ENCODE measurements at places on chromosomes 3 and 15. TPM values are rescaled to one million over a fixed set of nuclear protein-coding genes. Genes with fewer than 3 reads are reported as not detected.

GRCh38 chr3:171458864-171459136 is 1.4 kb downstream of the TNIK start:
- peak overlapping the region; percentile 46 for H3K27ac ChIP-seq
- no peaks in the 10 kb centered on the region for H3K4me1 ChIP-seq
- peak overlapping the region; percentile 64 for H3K4me3 ChIP-seq
- no peaks in the 10 kb centered on the region for H3K36me3 ChIP-seq
- DNase-seq = no peak

GRCh38 chr3:134614955-134615354 is 35.9 kb downstream of the KY start:
- H3K4me1 ChIP-seq = no peaks in the 10 kb centered on the region
- DNase-seq = no peak
- no peaks in the 10 kb centered on the region for H3K27me3 ChIP-seq

The PARP15 gene
- 2.9 TPM for total RNA-seq

GRCh38 chr15:58629625-58630024 is 119.9 kb downstream of the ADAM10 start:
- H3K27me3 ChIP-seq = no peaks in the 10 kb centered on the region
- no peaks in the 10 kb centered on the region for H3K36me3 ChIP-seq
- no peaks in the 10 kb centered on the region for H3K4me1 ChIP-seq
- no peak overlapping the region for H3K27ac ChIP-seq
- H3K4me3 ChIP-seq = no peak overlapping the region
- no peak for DNase-seq

DNA sequence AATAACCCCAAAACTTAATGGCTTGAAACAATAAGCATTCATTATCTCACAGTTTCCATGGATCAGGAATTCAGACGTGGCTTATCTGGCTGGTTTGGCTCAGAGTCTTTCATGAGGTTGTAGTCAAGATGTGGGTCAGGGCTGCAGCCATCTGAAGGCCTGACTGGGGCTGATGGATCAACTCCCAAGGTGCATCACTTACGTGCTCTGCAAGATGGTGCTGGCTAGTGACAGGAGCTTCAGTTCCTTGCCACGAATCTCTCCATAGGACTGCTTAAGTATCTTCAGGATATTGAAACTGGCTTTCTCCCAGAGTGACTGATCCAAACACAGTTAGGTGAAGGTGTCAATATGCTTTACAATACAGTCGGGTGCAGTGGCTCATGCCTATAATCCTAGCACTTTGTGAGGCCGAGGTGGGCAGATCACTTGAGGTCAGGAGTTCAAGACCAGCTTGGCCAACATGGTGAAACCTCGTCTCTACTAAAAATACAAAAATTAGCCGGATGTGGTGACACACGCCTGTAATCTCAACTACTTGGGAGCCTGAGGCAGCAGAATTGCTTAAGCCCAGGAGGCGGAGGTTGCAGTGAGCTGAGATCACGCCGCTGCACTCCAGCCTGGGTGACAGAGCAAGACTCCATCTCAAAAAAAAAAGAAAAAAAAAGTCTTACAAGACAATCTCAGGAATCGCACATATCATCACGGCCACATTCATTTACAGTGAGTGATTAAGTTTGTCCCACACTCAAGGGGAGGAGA is 28.5 kb upstream of the PTPRG start:
- no peaks in the 10 kb centered on the region for H3K36me3 ChIP-seq
- no peak for DNase-seq
- H3K4me1 ChIP-seq = no peaks in the 10 kb centered on the region
- H3K4me3 ChIP-seq = no peak overlapping the region
- no peaks in the 10 kb centered on the region for H3K27me3 ChIP-seq

DNA sequence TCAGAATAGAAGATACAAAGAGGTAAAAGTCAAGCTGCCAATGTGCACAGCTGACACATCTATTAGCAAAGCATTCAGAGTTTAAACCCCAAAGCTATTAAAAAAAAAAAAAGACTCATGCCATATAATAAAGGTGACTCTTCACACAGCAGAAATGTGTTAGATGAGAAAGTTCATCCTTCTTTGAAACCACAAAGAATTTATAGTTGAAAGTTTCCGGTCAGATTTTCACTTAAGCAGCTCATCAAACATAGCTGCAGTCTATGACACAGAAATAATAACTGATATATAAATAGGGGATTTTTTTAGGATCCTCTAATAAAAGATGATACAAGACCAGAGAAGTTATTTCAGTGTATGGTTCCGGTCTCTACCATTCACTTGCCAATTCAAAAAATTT is 76.6 kb downstream of the WWTR1 start:
- peaks cover 35% of the 10 kb centered on the region for H3K4me1 ChIP-seq
- H3K36me3 ChIP-seq = no peaks in the 10 kb centered on the region
- no peaks in the 10 kb centered on the region for H3K27me3 ChIP-seq

DNA sequence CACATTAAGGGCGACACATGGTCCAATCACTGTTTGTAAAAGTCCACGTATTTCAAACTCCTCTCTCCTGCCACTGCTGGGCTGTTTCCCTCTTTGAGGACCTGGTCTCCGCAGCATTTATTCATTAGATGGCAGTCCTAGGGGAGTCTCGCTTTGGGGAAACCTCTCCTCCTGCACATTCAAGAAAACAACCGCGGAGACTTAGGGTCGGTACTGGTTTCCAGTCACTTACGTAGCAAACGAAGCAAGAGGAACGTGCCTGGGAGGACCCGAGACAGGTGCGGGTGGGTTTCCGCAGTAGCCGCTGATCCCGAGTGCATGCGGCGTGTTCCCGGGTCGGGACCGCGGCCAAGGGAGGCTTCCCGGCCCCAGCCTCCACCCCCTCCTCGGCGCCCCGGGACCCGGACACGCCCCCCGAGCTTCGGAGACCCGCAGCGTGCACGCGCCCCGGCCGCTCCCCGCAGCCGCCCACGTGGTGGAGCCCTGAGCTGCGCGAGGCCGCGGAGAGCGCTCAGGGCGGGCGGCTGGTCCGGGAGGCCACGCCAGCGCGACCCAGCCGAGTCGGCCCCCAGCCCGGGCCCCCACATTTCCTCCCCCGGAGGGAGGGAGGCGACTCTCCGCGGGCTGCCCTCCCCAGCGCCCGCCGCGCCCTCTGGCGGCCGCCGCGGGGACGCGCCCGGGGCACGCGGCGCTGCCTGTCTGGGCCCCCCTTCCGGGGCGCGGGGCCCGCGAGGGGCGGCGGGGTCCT is 1.1 kb upstream of the IGF1R start:
- peak; percentile 75 for DNase-seq
- H3K4me3 ChIP-seq = peak overlapping the region; percentile 90
- no peaks in the 10 kb centered on the region for H3K36me3 ChIP-seq
- H3K27ac ChIP-seq = peak overlapping the region; percentile 95
- no peaks in the 10 kb centered on the region for H3K27me3 ChIP-seq

DNA sequence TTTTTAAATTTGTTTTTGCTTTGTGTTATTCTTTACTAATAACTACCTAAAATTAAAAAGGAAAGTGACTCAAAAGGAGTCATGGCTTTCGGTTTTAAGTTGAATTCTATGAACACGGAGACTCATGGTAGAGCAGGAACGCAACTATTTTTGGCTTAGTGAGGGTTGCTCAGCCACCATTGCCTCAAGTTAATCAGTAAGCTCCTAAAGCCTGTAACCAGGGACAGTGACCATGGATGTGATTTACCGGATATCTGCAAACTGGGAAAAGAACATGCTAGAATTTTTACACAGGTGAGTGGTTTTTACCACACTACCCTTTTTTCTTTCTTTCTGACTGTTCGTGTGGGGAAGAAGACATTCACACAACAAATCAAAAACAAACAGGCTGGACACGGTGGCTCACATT is 11.8 kb downstream of the SLC12A8 start:
- no peaks in the 10 kb centered on the region for H3K4me1 ChIP-seq
- H3K27me3 ChIP-seq = no peaks in the 10 kb centered on the region
- H3K36me3 ChIP-seq = no peaks in the 10 kb centered on the region
- no peak overlapping the region for H3K4me3 ChIP-seq
- H3K27ac ChIP-seq = no peak overlapping the region

DNA sequence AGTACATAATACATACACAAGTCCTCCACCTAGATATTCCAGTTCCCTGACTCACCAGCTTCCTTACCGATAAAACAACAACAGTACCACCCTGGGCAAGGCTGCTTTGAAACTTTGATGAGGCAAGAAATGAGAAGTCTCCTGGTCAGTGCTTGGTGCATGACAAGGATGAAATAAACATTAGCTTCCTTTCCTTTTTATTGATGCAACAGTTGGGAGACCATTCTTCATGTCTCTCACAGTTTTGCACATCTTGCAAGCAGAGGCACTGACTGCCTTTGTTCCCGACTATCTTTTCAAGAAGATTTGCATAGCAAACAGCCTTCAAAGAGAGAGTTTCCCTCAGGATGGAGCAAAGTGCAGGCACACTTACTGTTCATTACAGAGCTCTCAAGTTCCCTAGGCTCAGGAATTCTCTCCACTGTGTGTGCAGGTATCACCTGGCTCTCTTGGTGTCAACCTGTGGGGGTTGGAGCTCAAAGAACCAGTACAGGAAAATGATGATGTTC is 65.2 kb downstream of the MYLK start:
- H3K27ac ChIP-seq = peak overlapping the region; percentile 90
- no peak for DNase-seq
- no peaks in the 10 kb centered on the region for H3K27me3 ChIP-seq
- no peaks in the 10 kb centered on the region for H3K4me1 ChIP-seq

The BFSP2 gene
- total RNA-seq = not detected

The OXTR gene
- total RNA-seq = 105 TPM

DNA sequence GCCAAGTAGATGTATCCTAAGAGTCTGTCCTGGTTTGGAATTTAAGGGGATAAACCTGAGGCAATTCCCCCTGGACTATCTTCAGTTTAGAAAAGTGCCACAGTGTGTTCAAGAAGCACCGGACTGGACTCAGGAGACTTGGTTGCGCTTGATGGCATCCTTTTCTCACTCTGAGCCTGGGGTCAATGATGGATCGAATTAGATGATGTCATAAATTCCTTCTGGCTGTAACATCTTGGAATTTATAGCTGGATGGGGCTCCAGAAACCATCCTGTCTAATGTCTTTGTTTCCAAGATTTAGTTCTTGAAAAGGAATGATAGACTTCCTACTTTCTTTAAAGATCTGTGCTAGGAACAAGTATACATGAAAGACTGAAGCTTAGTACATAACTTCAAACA is 280.6 kb downstream of the LPP start:
- no peaks in the 10 kb centered on the region for H3K27me3 ChIP-seq
- DNase-seq = no peak
- no peak overlapping the region for H3K27ac ChIP-seq

The CFAP100 gene
- total RNA-seq = not detected

The TXNRD3 gene
- total RNA-seq = 19.3 TPM

DNA sequence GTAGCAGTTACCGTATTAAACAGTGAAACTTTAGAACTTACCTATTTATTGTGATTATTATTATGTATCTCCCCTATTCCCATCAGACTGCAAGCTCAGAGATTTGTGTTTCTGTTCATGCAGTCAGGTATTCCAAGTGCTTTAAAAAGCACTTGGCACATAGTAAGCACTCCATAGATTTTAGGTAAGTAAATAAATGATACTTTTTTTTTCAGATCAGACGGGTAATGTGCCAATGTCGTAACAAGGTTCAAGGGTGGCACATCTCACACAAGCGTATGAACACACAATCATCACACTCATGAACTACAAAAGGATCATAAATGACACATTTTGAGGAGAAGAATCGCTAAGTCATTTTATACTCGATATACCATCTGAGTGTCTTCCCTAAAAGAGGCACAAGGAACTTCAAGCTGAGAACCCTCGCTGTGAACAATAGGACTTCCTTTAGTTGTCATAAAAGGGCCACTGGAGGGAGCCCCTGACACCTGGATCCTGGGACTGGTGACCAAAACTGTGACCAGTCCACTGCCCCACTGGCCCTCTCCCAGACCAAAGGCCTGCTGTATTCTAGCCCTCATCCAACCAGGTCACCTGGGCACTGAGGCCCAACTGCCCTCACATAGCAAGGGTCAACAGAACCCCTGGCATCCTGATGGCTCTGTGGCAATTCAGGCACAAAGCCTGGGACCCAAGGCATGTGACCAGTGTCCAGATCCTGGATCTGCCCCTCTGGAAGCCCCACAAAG is 32.1 kb downstream of the KIF9 start:
- H3K27ac ChIP-seq = no peak overlapping the region
- no peaks in the 10 kb centered on the region for H3K4me1 ChIP-seq
- H3K4me3 ChIP-seq = no peak overlapping the region
- no peak for DNase-seq

The XCR1 gene
- total RNA-seq = under 0.01 TPM

The ZNF80 gene
- total RNA-seq = 0.33 TPM

DNA sequence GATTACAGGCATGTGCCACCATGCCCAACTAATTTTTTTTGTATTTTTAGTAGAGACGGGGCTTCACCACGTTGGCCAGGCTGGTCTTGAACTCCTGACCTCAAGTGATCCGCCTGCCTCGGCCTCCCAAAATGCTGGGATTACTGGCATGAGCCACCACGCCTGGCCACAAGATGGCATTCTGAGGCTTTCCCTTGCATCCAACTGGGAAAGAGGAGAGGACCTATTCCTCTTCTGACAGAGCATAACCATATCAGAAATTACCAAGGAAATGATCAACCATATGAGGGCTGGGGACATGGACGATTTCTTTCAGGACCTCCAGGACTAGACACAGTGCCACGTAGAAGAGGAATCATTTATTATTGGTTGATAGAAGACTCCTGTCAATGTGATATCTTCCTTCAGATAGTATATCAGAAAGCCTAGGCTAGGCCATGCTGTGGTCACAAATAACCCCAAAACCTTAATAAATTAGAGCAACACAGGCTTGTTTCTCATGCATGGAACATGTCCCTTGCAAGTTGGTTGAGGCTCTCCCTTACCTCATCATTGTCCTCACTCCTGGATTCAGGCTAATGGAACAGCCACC is 372.3 kb upstream of the IL12A start:
- no peaks in the 10 kb centered on the region for H3K27me3 ChIP-seq
- no peak overlapping the region for H3K27ac ChIP-seq
- no peaks in the 10 kb centered on the region for H3K4me1 ChIP-seq

GRCh38 chr3:130787422-130788068 is 40.9 kb upstream of the PIK3R4 start:
- no peaks in the 10 kb centered on the region for H3K36me3 ChIP-seq
- H3K4me3 ChIP-seq = no peak overlapping the region
- no peak overlapping the region for H3K27ac ChIP-seq
- H3K4me1 ChIP-seq = no peaks in the 10 kb centered on the region

DNA sequence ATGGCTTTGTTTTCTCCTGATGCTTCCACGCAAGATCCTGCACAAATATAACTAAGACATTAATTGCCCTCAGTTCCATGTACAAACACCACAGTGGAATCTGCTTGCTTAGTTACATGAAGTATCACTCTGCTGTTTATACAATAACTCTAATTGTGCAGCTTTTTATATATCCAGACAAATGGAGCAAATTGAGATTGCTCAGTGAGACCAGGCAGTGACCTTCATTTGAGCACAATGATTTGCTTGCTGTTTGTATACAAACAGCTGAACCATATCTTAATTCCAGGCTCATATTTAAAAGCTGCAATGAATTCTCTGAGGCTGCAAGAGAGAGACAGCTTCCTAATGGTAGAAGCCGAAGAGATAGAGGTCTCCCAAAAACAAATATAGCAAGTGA is 243.7 kb downstream of the CADPS start:
- H3K27me3 ChIP-seq = no peaks in the 10 kb centered on the region
- H3K36me3 ChIP-seq = no peaks in the 10 kb centered on the region
- H3K27ac ChIP-seq = no peak overlapping the region
- no peak overlapping the region for H3K4me3 ChIP-seq
- no peak for DNase-seq

GRCh38 chr15:68311859-68312557 is 34.5 kb downstream of the FEM1B start:
- H3K4me1 ChIP-seq = no peaks in the 10 kb centered on the region
- H3K27ac ChIP-seq = no peak overlapping the region
- no peaks in the 10 kb centered on the region for H3K27me3 ChIP-seq
- no peak overlapping the region for H3K4me3 ChIP-seq

The COL6A5 gene
- not detected for total RNA-seq

The SNX22 gene
- total RNA-seq = 1.5 TPM

The CRYGS gene
- total RNA-seq = 5.9 TPM

All from breast epithelium (tissue), 4 donors.